ENCODE measurements at places on chromosomes 4 and X.

DNA sequence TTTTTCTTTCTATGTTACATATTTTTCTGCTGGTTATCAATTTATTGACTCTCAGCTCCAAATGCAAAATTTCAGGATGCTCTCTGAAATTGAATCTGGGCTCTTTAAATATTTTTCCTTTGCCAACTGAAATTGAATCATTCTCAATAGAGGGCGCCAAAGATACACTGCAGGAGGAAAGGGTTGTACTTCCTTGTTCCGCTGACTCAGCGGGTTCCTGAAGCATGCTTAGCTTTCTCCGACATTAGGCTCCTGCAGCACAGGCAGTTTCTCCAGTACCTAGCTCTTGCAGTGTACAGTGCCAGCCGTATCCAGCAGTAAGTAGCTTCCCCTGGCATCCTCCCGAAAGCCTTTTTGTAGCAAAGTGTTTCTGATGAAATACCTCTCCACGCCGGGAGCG, 28.8 kb upstream of the CFAP47 start:
- no peak for DNase-seq

DNA sequence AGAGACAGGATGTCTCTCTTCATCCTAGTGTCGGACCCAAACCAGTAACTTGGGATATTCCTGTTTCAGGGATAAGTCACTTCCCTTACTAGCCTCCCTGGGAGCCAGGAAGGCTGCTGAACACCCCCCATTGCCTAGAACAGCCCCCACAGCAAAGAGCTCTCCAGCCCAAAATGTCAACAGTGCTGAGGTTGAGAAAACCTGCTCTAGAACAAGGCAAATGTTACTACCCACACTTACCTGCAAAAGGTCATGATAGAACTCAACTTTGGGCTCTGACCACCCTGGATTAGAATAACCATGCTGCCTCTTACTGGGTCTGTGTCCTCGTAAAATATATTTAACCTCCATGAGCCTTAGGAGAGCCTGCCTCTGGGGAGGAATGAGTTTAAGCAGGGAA, 20.3 kb downstream of the BEX3 start:
- DNase-seq: no peak

- DNase-seq: no peak
These were observed 35.3 kb upstream of the ADAMTS3 start for GRCh38 chr4:72604324-72604723.

DNA sequence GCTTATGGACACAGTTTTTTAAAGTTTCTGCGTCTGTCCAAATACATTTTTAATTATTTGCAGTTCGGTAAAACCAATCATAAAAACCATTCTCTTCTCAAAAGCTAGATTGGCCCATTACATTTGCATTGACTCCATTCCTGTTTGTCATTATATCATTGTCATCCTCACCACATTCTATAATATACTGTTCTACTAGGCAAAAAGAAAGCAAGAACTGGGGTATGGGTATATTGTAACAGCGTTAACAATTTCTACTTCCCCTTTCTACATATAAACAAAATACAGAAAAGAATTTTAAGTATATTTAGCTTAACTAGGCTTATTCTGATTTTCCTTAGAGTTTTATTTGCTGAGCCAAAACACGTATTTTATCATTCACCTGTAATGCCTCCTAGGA, 91.8 kb downstream of the RAP1GDS1 start:
- DNase-seq: no peak

DNA sequence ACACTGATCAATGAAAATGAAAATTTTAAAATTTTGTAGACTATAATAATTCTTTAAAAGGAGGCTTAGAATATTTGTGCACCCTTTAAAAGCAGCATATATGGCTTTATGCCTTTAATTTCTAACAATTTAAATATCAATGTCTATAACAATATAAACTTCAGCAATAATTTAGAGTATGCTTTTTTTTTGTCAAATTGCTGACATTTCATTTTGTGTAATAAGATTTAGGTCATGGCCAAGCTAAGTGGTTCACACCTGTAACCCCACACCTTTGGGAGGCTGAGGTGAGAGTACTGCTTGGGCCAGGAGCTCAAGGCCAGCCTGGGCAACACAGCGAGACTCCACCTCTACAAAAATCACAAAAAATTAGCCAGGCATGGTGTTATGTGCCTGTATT, 86.2 kb downstream of the PDGFC start:
- no peak for DNase-seq

DNA sequence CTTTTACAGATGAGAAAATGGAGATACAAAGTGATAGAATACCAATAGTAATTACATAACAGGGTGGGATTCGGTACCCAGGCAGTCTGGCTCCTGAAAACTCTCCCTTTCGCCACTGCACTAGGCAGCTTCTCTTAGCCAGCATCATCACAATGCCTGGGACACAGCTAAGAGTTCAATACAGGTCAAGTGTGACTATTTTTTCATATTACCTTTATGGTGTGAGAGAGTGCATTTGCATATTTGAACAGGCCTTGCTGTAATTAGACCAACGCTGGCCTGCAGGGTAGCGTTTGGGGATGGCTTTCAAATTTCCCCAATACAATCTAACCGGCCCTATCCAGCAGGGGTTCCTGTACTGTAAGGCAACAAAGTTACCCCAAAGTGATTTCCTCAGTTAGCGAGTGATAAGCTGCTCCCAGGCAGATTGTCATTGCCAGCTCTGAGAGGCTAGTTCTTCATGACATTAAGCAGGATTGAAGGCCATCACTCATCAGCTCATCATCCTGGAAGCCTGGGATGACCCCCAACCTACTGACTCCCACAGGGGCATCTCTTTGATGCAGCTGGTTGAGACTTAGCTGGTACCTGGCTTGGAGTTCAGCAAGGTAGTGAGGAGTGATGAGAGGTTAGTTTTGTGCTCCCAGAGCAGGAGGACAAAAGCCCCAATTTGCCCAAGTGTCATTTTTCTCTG, 836.8 kb upstream of the LCORL start:
- DNase-seq: no peak

- no peak for DNase-seq
These were observed 43.7 kb downstream of the DDX3X start for GRCh38 chrX:41377624-41378023.

GRCh38 chr4:1097553-1097952, 15.8 kb downstream of the RNF212 start:
- DNase-seq: no peak

All from stimulated activated CD8-positive, alpha-beta memory T cell treated with anti-CD3 and anti-CD28 coated beads, Interleukin-2, amount 100 ng/mL, for 1 hour (primary cell).